ENCODE measurements at places on chromosomes 12 and 14.

DNA sequence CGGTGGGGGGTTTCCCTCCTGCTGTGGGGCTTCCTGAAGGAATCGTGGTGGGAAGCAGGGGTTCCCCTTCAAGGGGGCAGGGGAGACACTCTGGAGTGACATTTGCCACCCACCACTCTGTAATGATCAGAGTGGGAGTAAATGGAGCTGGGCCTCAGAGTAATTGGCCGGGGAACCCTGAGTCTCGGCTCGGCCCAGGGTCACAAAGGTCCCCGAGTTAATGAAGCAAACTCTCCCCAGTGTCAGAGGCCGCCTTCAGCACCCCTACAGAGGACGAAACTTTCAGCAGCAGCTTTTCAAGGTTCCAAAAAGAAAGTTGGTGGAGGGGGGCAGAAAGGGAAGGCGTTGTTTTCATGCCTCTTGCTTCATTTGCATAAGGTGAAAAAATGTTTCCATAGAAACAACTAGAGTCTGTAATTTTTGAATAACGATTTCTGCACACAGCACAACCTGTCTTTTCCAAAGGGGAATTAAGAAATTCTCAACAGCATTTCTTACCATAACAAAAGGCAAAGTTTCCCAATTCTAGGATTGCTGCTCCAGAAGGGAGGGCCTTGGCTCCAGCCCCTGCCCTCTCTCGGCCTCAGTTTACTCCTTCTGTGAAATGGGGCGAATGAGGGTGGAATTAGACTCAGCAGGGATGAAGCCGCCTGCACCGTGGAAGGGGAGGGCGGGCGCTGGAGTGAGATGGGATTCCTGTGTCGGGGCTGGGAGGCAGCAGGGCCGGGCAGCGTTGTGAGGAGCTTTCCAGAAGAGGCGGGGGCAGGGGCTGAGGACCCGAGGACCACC lies 67.0 kb upstream of the BEGAIN start:
- no peak for DNase-seq

- DNase-seq = no peak
Measured at GRCh38 chr12:56007564-56008559, 10.8 kb downstream of the SUOX start.

GRCh38 chr12:40054555-40055227 lies 51.2 kb downstream of the SLC2A13 start:
- DNase-seq = no peak

DNA sequence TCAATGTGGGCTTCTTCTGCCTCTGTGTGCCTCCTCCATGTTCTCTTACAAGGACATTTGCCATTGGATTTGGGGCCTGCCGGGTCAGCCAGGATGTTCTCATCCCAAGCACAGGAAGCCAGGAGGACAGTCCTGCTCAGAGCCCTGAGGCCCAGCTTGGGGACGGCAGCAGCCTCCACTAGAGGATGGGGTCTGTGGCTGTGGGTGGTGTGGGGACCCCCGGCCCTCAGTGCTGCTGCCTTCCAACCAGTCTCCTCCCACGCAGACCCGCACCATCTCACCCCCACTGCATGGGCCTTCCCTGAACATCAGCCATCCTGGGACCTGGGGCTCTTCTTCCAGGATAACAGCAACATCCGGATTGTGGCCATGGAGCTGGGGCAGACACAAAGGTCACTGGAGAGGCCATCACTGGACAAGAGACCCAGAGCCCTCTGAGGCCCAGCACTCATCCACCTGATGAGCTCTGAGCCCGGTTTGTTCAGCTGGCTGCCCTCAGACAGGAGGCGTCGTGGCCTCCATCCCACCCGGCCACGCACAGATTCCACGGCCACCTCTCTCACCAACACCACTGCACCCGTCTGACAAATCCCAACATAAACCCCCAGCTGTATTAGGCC lies 56.5 kb upstream of the C14orf180 start:
- no peak for DNase-seq

- peak; percentile 24 for DNase-seq
Measured at GRCh38 chr12:13196130-13196921, at the start of gene EMP1. Gene EMP1 (plus strand): TSS chr12:13196726. CDS start chr12:13211511, 14,785 bp downstream.

DNA sequence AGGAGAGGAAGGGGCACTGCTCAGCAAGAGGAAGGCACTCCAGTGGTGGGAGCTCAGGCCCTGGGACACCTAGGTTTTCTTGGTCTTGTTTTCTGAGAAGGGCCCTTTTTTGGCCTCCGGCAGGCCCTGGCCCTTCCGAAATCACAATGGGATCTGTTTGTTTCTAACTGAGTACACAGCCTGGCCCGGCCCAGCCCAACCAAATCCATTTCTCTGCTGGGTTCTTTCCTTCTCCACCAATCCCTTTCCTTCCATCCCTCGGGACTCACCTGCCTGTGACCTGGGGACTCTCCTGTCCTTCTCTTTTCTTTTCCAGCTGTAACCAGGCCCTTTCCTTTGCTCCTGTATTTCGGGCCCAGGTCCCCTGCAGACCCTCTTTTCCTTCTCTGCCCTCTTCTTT lies 18.6 kb downstream of the TEAD4 start:
- DNase-seq = no peak

GRCh38 chr12:66552716-66553115 lies 126.2 kb downstream of the GRIP1 start:
- no peak for DNase-seq

GRCh38 chr12:21502872-21503271 lies 1.3 kb downstream of the GOLT1B start:
- no peak for DNase-seq

GRCh38 chr12:129886541-129886940 lies 17.3 kb downstream of the TMEM132D start:
- no peak for DNase-seq

DNA sequence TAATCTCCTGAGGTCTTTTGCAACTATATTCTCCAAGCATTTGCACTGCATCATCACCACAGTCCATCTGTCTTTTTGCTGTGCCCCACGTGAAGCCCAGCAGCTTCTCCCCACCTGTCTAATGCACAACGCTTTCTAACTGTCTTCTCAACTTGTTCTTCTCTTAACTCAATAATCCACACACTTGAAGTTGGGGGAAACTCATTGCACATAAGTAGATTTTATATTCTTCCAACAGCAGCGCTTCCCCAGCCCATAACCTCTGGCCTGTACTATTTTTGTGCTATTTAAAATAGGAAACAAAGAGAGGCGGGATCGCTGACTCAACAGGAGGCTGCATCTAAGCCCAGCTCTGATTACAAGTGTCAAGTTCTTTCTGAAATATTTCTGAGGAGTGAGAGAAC lies 226.7 kb downstream of the GXYLT1 start:
- DNase-seq = peak; percentile 17

DNA sequence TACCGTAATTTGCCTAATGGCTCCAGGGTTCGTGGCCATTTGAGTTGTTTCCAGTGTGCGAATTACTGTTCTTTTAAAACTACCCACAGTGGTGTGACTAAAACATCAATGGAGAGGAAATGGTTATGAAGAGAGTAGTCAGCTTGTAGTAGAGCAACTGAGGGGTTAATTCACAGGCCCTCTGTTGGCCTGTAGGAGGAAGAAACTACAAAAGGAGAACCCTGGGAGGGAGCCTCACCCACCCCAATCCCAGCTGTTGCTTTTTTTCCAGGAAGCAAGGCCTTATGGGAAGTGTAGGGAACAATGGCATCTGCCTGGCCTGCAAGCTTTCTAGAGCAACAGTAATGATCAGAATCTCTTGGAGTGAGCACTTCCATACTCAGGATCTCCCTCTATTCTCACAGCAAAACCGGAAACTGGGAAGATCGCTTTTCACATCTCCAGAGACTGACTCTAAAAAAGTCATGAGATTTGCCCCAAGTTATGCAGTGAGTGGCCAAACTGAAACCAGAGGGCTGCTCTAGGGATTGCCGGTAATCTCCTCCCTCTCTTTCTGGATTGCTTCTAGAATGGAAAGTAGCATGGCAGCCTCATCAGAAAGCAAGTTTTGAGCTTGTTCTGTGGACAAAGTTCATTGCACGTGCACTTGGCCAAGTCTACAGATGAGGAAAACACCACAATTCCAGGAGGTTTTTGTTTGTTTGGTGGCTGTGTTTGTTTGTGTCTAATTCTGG lies 125.3 kb upstream of the PWP1 start:
- no peak for DNase-seq

Measured in DMS153 (cell line).